SK-MEL-5 (cell line): ENCODE measurements at places on chromosomes 2 and 18.

DNA sequence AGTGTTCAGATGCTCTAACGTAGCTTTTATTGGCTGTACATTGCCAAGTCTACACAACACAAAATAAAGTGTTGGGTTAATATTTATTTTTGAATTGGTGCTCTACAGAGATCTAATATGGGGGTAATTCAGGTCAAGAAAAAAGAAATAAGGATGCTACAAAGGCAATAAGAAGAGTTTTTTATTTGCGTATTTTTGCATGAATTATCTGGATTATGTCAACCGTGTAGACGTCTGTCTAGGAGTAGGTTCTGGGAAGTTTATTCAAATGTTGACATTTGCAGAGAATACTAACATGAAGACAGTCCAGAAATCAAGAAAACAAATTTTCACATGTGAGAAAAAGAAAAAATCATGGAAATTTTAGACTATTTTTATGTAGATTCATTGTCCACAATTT, 876.7 kb upstream of the POU3F3 start:
- DNase-seq = no peak

DNA sequence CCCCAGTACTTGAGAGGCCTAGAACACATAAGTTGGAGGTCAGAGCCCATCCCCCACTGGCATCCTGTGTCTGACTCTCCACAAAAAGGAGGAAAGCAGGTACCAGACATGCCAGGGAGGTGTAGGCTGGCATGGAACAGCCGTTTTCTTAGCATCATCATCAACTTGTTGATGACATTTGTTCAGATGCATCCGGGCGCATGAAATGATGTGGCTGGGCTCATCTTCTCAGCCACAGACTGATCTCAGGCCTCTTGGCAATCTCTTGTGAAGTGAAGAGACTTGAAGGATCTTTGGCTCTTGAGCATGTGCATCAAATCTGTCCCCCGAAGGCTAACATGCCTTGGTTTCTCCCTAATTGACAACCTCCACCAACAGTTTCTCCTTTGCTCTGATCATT, 243.3 kb downstream of the TSN start:
- no peak for DNase-seq

- DNase-seq = no peak
These were observed 372.2 kb upstream of the HS6ST1 start for GRCh38 chr2:128690869-128691268.

DNA sequence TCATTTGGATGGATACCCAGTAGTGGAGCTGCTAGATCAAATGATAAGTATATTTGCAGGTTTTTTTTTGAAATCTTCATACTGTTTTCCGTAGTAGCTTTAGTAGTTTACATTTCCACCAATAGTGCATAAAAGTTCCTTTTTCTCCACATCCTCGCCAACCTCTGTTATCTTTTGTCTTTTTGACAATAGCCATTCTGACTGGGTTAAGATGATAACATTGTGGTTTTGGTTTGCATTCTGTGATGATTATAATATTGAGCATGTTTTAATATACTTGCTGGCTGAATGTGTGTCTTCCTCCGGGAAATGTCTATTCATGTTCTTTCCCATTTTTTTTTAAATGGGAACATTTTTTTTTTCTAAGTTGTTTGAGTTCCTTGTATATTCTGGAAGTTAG, 260.0 kb downstream of the GULP1 start:
- DNase-seq = no peak

GRCh38 chr2:38709567-38710194, 41.5 kb downstream of the SRSF7 start:
- no peak for DNase-seq

DNA sequence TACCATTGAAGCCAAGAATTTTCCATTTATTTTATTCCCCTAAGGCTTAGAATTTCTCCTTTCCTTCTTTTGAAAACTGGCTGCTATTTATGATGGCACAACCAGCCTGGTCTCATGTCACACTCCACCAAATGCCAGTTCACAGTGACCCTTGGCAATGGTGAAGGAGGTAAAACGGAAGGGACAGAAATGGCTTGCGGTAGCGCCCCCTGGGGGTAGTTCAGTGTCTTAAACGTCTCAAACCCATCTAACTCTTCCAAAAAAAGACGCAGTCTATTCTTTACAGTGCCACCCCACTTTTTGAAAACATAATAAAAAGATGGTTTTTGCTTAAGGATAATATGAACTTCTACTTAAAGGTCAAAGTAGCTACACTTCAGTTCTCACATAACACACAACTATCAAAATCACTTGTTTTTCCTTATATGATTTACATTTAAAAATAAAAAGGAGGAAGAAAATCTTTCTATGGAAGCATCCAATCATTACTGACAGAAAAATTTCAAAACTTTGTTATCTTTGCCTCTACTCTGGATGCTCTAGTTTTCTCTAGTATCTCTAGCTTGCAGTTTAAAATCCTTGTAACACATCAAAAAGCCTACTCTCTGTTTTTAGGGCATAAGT, 28.0 kb downstream of the PNO1 start:
- peak; percentile 79 for DNase-seq

- no peak for DNase-seq
These were observed 64.0 kb downstream of the ADD2 start for GRCh38 chr2:70703900-70704549.
